ENCODE measurements at places on chromosomes 7 and 10.

GRCh38 chr7:130289478-130289877 is 3.5 kb upstream of the CPA4 start:
- DNase-seq = no peak

DNA sequence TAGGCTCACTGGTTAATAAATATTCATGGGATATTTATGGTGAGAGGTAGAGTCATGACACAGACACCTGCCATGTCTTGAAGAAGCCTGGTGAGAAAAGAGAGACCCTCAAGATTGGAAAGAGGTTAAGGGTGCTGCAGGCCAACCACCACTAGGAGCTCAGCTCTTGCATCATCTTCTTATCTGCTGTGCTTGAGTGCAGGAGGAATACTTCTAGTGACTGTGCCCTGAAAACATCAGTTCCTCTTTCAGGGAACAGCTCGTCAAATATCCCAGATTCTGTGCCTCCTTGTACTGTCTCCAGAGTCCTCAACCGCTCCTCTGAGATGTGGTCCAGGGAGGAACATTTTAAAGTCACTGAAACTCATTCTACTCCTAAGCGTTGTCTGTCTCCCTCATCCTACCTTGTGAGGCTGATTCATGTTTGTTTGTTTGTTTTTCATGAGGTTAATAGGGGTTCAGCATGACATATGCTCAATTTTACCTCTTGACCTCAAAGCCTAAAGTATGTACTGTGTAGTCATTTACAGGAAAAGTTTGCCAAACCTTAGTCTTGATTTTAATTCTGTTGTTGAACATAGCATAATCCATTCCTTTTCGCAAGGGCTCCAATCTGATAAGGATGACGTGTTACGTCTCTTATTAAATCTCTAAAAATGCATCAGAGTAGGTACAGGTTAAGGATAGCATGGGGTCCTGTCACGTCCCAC is 293.1 kb downstream of the C7orf25 start:
- DNase-seq = no peak

DNA sequence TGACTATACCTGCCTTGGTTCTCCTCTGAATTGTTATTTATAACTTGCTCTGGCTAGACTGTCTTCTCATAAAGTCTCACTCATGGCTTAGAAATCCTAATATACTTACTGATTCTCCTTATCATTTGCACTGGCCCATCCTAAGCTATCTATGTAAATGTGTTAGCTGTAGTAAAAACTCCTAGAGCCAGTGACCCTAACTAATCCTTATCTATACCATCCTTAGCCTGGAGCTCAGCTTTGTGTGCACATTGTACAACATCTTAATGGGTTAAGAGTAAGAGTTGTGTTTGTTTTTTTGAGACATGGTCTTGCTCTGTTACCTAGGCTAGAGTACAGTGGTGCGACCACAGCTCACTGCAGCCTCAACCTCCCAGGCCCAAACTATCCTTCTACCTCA is 40.8 kb downstream of the LAMB4 start:
- DNase-seq = no peak

DNA sequence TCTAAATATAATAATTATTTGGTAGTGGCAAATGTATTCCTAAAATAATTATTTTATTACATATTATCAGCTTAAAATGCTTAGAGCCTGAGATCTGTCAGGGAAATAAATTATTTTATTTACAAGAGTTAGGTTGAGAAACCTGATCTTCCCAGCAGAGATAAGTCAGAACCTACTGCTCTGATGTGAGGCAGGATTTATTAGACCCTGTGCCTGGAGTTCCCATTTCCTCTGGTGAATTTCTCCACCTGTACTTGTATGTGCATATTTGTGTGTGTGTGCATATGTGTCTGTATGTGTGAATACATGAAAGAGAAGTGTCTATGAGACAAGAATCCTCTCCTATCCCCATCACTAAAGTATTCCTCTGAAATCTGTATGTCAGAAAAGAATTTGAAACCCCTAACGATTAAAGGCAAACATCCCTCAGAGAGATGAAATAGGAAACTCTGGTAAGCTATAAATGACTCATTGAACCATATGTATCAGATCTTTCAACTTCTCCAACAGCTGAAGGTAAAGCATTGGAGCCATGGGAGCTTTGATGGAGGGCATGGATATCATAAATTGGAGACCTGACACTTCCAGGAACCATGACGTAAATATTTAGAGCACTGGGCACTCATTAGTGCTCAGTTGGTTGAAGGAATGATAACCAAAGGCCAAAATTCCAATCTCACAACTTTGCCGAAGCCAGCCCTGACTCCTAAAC is 190.9 kb downstream of the XPNPEP1 start:
- no peak for DNase-seq

Data from globus pallidus (tissue), 1 donor.